Stimulated activated CD4-positive, alpha-beta T cell treated with anti-CD3 and anti-CD28 coated beads, Interleukin-12 subunit alpha, Interleukin-12 subunit beta, amount 100 ng/mL, for 4 hours (primary cell): ENCODE measurements at places on chromosomes 2 and 18.

- no peak for DNase-seq
Observed at GRCh38 chr2:62738981-62739936, 33.7 kb downstream of the EHBP1 start.

DNA sequence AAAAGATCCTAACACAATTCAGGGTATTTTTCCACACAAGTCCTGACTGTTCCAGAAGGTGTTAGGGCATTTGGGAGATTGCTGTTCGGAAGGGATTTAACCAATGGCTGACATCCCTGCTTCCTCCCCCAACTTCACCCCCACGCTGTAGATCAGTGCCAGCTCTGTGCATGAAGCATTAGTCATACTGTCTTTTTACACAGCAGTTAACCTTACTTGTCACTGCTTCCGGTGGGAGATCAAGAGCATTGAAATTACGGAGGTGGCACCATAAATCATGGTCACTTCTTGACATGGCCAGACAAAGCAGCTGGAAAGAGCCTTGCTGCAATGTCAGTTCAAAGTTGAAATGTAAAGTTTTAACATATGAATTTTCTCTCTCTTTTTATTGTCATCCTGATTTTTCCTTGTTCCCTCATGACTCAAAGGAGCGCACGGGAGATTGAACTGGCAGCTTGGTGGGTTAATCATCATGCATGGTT, 70.2 kb downstream of the HRH4 start:
- DNase-seq, result no peak

- no peak for DNase-seq
Observed at GRCh38 chr2:37326866-37327634, 2.4 kb upstream of the PRKD3 start.

- no peak for DNase-seq
Observed at GRCh38 chr2:6977113-6977741, 60.0 kb downstream of the RNF144A start.

DNA sequence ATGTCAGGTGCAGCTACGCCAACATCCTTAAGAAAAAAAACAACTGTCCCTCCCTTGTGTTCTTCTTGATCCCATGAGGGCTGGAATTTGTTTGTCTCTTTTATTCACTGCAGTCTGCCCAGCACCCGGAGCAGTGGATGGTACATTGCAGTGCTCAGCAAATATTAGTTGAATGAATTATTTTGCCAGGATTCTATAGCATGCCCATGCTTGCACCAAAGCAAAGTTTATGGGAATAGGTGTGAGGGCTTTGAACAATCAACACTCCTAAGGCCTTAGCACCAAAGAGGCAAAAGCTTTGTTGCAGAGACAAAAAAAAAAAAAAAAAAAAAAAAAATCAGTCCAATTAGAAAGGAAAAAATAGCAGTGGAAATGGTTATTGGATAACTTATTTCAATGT, 28.7 kb upstream of the DCC start:
- no peak for DNase-seq
